Iris pigment epithelial cell (primary cell): ENCODE measurements at places on chromosomes 11 and 22.

DNA sequence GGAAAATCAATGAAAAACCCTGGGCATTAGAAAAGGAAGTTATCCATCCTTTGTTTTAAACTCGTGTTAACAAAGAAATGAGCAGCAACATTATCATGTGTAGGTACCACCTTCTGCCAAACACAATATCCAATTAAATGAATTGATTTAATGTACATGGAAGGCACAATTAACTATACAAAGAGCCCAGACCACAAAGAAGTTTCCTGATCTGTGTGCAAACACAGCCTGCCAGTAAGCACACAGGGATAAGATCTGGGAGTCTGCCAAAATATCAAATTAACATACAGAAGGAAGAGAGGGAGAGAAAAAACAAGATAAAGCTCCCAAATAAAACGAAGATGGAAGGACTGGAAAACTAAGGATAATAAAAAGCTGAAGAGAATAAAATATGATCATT lies 54.1 kb upstream of the SLC25A1 start:
- peak; percentile 27 for DNase-seq

DNA sequence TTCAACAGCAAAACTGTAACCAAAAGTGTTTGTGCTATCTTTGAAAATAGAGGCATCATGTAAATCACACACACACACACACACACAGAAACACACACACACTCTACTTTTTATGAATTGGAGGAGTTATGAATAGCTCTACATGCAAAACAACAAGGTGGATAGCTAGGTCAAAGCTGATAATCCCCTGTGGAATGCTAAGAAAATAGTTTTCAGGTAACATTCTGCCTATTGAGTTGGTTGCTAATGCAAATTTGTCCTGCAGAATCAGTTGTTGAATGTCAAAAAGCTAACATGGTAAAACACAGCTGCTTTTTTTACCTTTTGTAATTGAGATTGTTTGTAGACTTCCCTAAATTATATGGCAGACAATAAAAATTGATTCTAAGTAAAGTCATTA lies 1658.4 kb upstream of the RAG2 start:
- DNase-seq: no peak

DNA sequence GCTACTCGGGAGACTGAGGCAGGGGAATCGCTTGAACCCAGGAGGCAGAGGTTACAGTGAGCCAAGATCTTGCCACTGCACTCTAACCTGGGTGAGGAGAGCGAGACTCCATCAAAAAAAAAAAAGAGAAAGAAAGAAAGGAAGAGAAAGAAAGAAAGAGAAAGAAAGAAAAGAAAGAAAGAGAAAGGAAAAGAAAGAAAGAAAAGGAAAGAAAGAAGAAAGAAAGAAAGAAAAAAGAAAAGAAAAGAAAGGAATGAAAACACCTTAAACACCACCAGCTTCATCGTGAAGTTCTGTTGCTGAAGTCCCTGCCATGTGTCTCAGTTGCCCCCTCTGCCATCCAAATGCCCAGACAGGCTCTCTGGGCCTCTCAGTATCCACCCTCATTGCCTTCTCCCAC lies 9.9 kb upstream of the CXCR5 start:
- no peak for DNase-seq

DNA sequence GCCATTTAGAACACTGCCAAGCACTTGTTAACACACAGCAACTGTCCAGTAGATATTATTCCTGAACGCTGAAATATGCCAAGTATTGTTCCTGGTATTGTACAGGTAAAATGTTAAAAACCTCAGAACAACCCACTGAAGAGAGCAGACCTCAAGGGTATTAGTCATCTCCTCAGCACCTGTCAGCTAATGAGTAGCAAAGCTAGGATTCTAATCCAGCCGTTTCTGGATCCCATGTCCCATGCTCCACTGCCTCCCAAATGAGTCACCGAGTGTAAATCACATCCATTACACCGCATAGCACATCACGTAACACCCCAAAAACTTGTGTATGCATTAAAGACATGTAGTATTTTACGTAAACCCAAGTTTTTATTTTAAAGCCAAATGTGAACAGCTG lies 705.4 kb upstream of the TENM4 start:
- no peak for DNase-seq

GRCh38 chr11:37972691-37973090 lies 1374.7 kb upstream of the RAG2 start:
- peak; percentile 75 for DNase-seq

DNA sequence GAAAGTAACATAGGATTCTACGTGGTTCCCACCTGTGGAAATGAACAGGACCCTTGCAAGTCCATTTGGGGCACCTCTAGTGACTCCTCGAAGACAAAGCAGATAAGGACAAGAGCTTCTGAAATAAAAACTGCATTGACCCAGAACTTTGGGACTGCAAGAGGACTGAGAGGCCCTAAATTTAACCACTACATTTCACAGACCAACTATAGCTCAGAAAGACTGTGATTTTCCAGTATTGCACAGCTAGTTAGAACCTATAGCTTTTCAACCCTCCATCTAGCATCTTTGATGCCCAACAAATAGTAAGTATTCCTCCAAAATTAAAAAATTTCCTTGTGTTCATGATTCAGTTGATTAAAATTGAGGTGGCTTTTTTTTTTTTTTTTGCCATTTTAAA lies 107.6 kb upstream of the CD44 start:
- no peak for DNase-seq

DNA sequence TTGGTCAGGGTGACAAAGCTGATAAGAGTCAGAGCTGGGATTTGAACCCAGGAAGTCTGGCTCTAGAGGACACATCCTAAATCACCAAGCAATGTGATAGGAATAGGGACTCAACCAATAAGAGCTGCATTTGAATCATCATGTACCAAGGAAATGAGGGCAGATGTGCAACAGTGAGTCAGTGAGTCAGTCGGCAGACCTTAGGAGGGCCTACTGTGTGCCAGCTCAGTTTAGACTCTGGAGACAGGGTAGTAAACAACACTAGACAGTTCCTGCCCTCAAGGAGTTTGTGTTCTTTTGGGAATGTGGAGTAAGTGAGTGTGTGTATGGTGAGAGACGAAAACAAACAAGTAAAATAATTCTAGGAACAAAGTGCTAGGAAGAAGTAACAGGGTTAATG lies 11.2 kb downstream of the IL10RA start:
- DNase-seq: no peak

DNA sequence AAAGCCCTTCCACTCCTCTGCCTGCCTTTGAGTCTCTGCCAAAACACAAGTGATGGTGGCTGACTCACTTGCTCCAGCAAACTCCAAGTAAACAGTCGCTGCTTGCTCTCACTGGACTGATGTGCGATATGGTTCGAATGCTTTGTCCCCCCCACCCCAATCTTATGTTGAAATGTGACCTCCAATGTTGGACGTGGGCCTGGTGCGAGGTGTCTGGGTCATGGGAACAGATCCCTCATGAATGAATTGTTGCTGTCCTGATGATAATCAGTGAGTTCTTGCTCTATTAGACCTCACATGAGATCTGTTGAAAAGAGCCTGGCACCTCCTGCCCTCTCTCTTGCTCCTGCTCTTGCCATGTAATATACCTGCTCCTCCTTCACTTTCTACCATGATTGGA lies 747.9 kb downstream of the OPCML start:
- DNase-seq: peak; percentile 14

DNA sequence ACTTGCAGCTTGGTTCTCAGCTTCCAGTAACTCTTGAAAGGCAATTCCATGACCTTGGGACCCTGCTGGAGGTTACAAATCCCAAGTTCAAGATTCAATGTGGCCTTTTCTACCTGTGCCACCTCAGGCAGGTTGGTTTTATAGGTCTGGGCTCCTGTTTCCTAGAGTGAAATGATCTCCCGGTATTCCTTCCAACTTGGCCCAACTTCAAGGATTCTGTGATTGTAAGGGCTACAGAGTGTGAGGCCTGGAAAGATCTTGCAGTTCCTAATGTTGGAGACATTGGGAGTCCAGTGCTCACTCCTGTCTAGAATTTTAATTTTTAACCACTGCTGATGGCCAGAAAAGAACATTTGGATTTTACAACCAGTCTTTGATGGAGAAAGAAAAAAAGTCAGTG lies 91.6 kb downstream of the LDLRAD3 start:
- no peak for DNase-seq

GRCh38 chr22:37177221-37177620 lies 10.8 kb downstream of the C1QTNF6 start:
- no peak for DNase-seq

GRCh38 chr11:1628506-1629325 lies 859 bp upstream of the KRTAP5-5 start:
- peak; percentile 17 for DNase-seq

DNA sequence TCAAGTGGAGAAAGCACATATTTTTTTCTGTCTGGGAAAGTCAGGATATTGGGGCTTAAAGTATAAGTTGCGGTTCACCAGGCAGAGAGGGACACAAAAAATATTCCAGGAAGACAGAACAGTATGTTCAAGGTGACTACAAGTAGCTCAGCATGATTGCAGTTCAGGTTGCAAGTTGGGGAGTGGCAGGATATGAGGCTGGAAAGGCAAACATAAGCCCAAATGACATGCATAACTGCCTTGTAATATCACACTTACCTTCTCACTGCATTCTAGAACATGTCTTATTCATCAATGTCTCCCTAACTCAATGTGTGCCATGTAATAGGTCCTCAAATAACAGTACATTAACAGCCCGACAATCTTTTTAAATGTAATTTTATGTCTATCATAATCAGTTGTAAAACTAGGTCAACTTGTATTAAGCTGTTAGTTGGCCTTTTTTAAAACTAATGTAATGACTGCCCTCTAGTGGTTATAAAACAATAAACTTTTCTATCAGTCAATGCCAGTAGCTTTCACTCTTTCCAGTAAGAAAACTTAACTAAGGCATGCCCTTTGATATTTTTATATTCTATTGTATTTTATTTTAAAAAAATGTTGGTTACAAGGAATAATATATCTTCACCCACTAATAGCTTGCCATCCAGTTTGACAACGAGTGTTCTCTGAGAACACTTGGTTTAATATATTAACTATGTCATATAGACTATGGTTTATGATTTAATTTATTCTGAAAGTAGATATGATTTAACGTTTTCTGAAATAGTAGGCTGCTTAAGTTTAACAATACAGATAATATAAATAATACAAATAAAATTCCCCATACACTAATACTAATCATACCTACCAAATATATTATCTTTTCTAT lies 39.4 kb upstream of the CFAP300 start:
- peak; percentile 58 for DNase-seq
